Stimulated activated CD4-positive, alpha-beta T cell treated with anti-CD3 and anti-CD28 coated beads, Interleukin-15, amount 100 ng/mL, for 24 hours (primary cell): ENCODE measurements at places on chromosomes 16 and 17.

- DNase-seq, result no peak
Measured at GRCh38 chr16:74635303-74635702, 28.4 kb upstream of the GLG1 start.

DNA sequence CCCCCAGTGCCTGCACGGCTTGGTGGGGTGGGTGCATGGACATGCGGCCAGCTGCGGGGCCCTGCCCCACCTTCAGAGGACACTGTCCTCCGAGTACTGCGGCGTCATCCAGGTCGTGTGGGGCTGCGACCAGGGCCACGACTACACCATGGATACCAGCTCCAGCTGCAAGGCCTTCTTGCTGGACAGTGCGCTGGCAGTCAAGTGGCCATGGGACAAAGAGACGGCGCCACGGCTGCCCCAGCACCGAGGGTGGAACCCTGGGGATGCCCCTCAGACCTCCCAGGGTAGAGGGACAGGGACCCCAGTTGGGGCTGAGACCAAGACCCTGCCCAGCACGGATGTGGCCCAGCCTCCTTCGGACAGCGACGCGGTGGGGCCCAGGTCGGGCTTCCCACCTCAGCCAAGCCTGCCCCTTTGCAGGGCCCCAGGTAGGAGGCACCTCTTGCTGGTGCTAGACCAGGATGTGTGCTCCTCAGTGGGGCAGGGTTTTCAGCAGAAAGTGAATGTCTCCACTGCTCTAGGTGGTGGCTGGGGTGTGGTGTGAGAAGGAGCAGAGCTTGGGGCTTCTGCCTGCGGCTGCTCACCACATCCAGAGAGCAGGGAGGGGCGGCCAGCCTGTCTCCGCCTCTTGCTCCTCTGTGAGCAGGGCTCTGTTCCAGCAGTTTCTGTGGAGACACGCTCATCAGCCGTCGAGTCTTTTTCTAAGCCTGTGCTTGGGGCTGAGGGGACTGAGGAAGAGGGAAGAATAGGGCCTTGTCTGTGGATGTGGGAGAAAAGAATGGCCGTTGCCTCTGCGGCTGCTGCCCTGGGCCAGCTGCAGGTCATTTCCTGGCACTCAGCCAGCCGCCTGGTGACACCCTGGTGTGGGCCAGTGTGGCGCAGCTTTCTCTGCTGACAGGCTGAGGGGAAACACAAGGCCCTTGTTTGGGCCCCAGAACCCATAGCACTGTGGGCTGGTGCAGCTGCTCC, 2.2 kb downstream of the ZNF276 start:
- DNase-seq, result peak; percentile 79

GRCh38 chr16:49436181-49436580, 62.6 kb downstream of the C16orf78 start:
- DNase-seq, result no peak

DNA sequence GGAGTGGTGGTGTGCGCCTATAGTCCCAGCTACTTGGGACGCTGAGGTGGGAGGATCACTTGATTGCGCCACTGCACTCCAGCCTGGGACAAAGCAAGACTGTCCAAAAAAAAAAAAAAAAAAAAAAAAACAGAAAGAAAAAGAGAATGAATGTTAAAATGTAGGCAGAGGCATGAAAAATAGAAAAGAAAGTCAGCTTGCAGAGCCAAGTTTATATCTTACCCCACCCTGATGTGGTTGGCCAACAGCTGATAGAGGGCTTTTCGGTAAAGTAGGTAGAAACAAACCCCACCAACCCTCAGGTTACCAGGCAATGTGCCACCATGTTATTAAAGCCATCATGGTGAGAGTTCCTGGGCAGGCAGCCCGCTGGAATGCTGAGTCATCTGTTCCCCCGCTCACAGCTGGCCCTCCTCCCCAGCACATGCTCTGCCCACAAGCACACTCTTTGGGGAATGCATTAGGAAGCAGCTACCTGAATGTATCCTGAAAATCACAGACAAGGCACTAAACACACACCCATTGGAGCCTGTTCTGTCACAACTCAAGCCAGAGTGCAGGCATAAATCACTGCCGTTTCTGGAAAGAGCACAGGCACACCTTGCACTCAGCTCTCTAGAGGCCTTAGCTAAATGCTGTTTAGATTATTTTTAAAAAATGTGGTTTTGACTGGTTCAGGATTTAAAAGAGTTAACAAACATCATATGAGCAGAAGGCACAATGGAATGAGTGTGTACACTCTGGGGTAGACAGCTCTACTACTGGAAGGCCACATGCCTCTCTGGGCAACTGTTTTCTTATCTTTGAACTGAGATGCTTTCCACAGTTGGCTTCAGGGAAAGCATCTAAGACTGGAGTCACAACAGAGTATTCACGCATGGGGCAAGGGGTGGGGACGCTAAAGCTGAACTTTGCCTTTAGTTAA, 128.5 kb downstream of the PARN start:
- DNase-seq, result peak; percentile 7

- peak; percentile 63 for DNase-seq
Measured at GRCh38 chr17:78839762-78840529, 668 bp downstream of the USP36 start.

- DNase-seq, result no peak
Measured at GRCh38 chr17:82239401-82239925, 10.6 kb downstream of the SLC16A3 start.

- DNase-seq, result peak; percentile 76
Measured at GRCh38 chr17:2337544-2338314, 428 bp downstream of the SGSM2 start.

DNA sequence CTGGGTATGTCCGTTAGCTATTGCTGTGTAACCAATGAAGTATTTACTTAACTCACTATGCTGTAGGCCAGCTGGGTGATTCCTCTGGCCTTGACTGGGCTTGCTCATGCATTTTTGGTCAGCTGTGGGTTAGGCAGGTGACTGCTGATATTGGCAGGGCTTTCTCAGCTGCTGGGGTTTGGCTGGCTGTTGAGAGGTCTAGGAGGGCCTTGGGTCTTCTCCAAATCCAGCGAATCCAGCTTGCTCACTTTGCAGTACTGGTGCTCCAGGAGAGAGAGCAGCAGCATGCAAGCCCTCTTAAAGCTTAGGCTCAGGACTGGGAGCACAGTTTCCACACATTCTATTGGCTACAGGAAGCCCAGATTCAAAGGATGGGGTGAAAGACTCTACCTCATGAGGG, 270.1 kb downstream of the PHKB start:
- DNase-seq, result no peak

- DNase-seq, result no peak
Measured at GRCh38 chr16:68351463-68351862, 40.6 kb downstream of the PRMT7 start.

- no peak for DNase-seq
Measured at GRCh38 chr17:66002812-66003211, 189.1 kb downstream of the CEP112 start.

- no peak for DNase-seq
Measured at GRCh38 chr16:72457243-72457940, 285.4 kb upstream of the PMFBP1 start.

- DNase-seq, result peak; percentile 36
Measured at GRCh38 chr16:3637371-3637923, 17.0 kb upstream of the DNASE1 start.

DNA sequence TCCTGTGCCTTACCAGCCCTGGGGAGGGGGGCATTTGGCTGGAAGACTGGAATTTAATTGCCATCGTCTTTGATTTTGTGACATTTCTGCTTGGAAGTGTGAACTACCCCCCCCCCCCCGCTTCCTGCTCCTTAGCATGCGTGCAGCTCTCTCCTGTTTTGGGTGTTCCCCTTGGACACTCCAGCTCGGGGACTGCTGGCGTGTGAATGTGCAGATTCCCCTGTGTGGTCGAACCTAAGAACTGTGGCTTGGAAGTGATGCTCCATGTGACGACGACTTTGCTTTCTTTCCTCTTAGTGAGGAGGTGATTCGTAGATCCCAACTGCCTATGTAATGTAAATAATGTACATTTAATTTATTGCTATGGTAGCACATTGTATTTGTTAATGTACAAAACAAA, 26.1 kb downstream of the OR1D5 start:
- DNase-seq, result no peak

GRCh38 chr17:60656499-60656898, 21.2 kb upstream of the BCAS3 start:
- no peak for DNase-seq

DNA sequence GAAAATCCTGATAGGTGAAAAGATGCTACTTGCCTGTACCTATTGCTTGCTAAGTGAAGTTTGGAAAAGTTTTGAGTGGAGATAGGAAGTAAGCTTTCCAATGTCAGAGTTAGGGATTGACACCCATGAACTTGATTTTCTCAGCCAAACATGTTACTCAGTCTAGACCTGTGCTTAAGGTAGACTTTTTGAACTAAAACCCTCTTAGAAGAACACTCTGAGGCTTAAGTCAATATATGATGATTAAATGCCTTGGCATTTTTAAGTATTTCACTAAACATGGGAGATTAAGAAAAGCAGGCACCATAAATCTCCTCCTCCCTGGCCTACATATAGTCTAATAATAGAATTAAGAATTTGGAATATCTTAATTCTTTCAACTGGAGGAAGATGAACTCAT, 785.6 kb upstream of the SOX9 start:
- DNase-seq, result no peak

DNA sequence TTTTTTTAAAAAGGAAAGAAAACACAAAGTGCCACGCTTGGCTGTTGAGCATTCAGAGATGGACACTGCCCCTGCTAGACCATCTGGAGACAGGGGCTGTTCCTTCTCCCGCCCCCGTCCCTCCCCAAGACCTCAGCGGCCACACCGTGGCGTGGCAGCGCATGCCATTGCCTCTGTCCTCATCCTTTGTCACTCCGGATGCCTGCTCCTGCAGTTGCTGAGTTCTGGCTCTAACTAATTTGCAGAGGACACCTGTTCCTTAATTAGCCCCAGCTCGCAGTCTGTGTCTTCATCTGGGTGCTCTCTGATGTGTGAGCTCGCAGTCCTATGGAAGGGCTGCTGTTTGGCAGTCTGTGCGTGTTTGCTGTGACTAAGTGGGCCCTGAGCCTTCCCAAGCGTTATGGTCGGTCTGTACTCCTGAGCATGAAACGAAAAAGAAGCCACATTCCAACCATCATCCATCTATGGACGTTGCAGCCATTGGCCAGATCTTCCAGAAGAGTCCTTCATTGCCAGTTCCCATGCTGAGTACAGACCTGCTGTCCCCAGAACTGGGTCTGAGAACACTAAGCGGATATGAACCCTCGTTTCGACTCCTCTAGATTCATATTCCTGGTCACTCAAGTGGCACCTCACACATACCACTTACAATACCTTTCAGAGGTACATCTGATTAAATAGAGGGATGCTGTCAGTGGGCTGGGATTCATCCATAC, 40.9 kb upstream of the NAT9 start:
- DNase-seq, result no peak

DNA sequence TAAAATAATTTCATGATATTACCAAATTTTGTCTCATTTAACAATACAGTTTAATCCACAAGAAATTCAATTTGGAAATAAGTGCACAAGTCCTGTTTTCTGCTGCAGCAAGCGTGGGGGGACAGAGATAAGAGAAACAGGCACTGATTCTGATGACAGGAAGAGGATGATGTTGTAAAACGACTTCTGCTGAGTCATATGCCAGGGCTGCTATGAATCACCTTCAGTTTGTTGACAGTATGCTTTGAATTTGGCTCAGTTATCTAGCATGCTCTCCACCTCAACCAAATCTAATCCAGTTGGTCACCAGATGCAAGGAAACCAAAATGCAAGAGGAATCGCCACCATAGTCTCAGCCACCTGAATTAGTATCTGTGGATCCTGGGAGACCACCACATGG, 244.1 kb upstream of the MON1B start:
- DNase-seq, result no peak

DNA sequence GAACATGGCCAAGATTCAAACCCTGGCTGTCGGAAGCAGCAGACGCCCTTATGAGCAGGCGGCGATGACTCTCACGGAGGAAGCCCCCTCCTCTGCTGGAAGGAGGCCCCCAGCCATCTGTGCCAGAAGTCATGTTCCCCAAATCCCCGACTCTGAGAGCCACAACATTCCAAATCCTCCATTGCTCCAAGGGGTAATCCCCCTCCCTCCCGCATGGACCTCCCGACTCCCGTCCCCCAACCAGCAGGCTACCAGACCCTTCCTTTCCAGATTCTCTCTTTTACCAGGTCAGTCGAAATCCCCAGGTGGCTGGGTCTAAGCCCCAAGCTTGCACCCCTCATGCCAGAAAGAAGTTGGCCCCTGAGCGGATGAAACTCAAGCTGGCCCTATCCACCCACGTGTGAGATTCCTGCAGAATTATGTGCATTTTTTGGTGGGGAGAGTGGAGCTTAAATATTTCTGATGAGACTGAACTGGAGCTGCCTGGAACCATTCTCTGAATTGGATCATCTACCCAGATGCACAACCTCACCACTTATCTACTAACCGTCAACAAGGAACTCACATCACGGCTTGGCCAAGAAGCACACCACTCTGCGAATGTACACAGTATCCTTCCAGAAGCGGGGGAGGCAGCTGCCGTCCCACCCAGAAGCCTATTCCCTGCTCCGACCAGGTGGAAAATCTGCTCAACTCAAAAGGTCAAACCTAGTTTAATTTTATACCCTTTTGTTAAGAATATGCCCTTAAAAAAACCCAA, 283.5 kb downstream of the C16orf95 start:
- no peak for DNase-seq

DNA sequence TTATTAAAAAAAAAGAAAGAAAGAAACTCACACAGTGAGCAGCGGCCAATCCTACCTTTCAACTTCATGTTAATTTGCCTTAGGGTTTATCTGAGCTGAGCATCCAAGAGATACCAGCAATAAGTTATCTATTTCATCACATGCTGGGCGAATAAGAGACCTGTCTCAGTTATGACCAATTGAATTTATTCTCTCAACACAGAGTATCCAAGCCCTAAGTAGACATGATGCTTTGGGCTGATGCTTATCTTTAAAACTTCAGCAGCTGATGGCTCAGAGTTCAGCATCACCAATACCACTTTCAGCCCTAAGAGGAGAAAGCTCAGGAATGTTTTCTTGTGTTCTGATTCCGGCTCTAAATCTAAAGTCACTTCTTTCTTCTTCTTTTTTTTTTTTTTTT, 489.0 kb upstream of the ZFHX3 start:
- no peak for DNase-seq

GRCh38 chr17:60352071-60352470, 39.9 kb downstream of the USP32 start:
- DNase-seq, result no peak

DNA sequence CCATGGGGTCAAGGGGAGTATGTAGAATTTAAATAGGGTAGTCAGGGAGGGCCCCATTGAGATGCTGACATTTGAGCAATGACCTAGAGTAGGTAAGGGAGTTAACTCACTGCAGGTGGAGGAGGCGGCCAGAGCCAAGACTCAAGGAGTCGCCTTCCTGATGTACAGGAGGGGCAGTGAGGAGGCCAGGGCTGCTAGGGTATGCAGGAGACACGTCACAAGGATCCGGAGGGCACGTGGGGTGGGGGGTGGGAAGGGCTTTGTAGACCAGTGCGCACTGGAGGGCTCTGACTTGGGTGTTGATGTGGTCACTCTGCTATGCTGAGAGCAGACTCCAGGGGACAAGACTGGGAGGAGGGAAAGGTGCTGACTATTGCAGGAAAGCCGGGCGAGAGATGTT, 37.5 kb downstream of the SPECC1 start:
- DNase-seq, result no peak
